Activated CD8-positive, alpha-beta memory T cell treated with anti-CD3 and anti-CD28 coated beads, Interleukin-2, amount 50 U/mL, for 4 hours (primary cell): ENCODE measurements at places on chromosomes 2 and 18.

- DNase-seq, result no peak
Measured at GRCh38 chr2:212935752-212936151, 215.7 kb downstream of the IKZF2 start.

GRCh38 chr18:25876330-25876948 is 214.0 kb downstream of the SS18 start:
- DNase-seq, result no peak

DNA sequence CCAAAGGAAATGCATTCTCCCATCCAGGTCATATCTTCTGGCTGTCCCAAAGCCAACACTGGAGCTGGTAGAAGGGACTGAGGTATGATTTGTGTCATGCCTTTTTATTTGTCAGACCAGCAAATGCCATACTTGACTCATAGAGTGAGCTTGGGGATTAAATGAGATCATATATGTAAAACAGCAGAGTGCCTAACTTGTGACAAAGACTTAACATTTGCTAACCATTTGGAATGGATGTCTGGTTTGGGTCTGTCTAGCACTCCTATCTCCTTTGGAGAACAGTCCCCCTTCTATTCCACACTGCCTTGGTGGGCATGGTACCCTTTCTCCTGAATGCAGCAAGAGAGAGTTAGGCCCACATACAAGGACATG is 128.5 kb upstream of the LGALSL start:
- DNase-seq, result no peak

DNA sequence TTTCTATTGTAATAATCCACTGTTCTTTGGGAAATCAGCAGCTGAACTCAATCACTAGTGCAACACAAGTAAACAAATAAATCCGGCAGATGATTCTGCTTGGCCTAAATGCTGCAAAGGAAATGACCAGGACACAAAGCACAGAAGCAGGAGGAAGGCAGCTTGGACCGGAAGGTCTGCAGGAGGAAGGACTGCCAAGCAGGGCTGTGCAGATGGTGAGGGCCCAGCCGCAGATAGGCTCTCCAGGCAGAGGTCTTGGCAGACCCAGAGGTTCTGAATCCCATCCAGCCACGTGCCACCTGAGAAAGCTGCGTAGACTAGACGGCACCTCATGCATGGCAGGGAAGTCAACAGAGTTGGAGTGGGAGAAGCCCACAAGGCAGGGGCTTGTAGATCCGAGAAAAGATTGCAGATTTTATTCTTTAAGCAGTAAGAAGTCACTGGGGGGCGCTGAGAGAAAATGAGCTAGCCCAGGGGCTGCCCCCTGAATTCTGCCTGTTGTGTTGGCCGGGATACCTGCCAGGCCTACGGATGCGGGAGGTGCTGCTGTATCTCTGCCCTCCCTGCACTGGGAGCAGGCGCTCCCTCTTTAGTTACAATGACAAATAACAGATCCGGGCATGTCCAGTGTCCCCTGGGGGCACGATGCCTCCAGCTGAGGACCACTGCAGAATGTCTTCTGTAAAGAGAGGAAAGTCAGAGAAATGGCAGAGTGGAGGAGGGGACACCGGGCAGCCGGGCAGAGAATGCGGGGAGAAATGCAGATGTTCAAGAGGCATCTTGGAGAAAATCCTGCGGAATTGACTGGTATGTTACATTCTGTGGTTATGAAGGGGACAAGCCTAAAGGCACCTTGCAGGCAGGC is 153.5 kb downstream of the PXDN start:
- no peak for DNase-seq

- DNase-seq, result no peak
Measured at GRCh38 chr2:10552220-10552870, 104.2 kb upstream of the ODC1 start.

DNA sequence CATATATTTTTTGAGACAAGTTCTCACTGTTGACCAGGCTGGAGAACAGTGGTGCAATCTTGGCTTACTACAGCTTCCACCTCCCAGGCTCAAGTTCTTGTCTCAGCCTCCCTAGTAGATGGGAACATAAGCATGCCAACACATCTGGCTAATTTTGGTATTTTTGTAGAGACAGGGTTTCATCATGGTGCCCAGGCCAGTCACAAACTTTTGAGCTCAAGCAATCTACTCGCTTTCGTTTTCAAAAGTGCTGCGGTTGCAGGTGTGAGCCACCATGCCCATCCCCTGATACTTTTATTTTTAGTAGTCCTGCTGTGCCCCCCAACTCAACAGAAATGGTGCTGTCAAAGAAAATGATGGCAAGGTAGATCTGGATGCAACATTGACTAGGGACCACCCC is 1127.3 kb downstream of the SUCLG1 start:
- DNase-seq, result no peak

- DNase-seq, result no peak
Measured at GRCh38 chr2:152174574-152174973, 989 bp downstream of the STAM2 start.

DNA sequence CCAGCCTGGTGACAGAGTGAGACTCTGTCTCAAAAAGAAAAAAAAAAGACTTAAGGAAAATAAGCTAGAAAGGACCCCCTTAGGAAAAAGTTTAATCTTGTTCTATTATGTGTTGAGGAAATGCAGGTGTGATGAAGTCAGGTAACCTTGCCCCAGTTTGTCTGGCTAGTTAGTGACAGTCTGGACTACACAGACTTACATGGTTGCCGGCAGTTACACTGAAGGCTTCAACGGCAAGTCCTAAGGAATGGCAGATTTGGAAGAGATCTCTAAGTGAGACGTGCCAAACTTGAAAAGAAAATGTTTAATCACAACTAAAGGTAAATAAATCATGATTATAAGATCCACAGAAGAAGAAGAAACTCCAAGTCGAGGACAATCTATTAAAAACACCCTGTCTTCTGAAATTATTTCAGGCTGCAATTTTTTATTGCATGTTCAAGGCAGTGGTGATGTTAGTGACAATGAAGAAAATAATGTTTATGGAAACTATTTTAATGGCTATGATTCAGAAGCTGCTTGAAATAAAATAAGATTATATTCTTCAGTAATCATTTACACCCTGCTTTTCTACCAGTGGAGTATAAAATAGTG is 84.2 kb downstream of the TTC27 start:
- no peak for DNase-seq

DNA sequence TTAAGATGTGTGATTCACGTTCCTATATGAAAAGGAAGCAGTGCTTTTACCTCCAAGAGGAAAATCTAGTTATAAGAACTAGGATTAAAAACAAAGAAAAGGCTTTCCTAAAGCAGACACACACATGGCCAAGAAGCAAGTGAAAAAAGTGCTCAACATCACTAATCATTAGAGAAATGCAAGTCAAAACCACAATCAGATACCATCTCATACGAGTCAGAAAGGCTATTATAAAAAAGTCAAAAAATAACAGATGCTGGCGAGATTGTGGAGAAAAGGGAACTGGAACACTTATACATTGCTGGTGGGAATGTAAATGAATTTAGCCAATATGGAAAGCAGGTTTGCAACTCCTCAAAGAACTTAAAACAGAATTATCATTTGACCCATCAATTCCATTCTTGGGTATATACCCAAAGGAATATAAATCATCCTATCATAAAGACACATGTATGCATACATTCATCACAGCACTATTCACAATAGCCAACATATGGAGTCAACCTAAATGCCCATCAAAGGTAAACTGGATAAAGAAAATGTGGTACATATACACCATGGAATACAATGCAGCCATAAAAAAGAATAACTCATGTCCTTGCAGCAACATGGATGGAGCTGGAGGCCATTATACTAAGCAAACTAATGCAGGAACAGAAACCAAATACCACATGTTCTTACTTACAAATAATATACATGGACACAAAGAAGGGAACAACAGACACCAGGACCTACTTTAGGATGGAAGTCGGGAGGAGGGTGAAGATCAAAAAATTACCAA is 285.3 kb downstream of the RAD51AP2 start:
- no peak for DNase-seq

GRCh38 chr2:158907926-158908456 is 60.4 kb upstream of the TANC1 start:
- DNase-seq, result no peak

GRCh38 chr2:177172034-177172880 is 40.3 kb upstream of the HNRNPA3 start:
- no peak for DNase-seq

- peak; percentile 49 for DNase-seq
Measured at GRCh38 chr18:44725300-44726058, 44.8 kb downstream of the SETBP1 start.

DNA sequence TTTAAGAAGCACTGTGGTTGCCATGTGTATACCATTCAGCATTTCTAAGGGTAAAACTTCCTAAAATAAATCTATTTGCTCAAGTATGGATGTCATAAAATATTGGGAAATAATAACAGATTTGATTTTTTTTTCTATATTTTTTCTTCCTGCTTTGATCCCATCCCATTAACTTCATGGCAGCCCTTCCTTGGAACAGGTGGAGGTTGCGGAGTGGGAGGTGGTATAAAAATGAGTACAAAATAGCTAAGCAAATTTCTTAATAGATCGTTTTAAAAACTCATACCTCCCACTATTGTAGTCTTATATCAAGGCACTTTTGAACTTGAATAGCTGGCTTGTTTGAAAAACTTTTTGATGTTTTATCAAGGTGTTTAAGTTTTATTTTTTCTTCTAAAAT is 152.1 kb upstream of the KYNU start:
- no peak for DNase-seq

GRCh38 chr2:223300326-223300725 is 248.3 kb downstream of the KCNE4 start:
- DNase-seq, result no peak

GRCh38 chr2:10971888-10972260 is 60.1 kb downstream of the KCNF1 start:
- no peak for DNase-seq

DNA sequence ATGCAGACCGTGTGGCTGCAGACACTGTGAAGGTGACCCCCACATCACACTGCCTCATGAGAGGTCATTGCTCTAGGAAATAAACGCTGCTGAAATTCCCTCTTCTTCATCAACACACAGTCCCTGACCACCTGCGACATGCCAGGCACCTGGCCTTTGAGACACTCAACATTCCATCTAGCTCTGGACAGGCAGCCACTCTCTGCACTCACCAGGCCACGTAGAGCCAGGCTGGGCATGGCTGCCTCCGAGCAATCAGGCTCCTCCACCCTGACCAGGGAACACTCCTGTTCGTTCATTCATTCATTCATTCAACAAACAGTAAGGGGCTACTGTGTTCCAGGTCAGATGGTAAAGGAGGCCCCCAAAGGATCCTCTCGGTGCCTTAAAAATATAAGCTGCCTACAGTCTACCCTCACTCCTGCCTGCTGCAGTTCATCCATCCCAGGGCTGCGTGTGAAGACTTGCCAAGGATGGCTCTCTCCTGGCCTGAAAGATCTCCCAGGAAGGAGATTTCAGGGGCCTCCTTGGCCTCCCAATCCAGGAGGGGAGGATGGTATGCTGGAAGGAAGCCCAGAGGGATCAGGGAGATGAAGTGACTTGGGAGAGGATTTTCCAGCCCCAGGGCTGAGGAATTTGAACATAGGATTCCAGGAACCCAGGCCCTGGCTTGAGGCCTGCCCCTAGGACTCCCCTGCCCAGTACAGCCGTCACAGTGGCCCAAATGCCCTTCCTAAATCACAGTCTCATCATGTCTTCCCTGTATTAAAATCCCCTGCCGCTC is 66.7 kb downstream of the TNS1 start:
- no peak for DNase-seq
